Bronchus fibroblast of lung (primary cell): ENCODE measurements at places on chromosomes 5 and 9. TPM values are rescaled to one million over a fixed set of nuclear protein-coding genes. Genes with fewer than 3 reads are reported as not detected.

ADGRV1 gene
- total RNA-seq, result 0.17 TPM in 1 of 2 replicates, not detected in the other

CD274 gene
- total RNA-seq, result 2.5 and 2.9 TPM in 2 replicates

PNPLA7 gene
- total RNA-seq, result under 0.01 and 0.50 TPM in 2 replicates

IFNA8 gene
- not detected in 2 replicates for total RNA-seq

NTRK2 gene
- total RNA-seq, result under 0.01 TPM in 1 of 2 replicates, not detected in the other

PDE6A gene
- not detected in 2 replicates for total RNA-seq

MARCOL gene
- not detected in 2 replicates for total RNA-seq

PCDHGA7 gene
- total RNA-seq, result 0.50 and 0.89 TPM in 2 replicates

TMEM38B gene
- 5.1 and 5.9 TPM in 2 replicates for total RNA-seq

CDX1 gene
- total RNA-seq, result not detected in 2 replicates

KIF4B gene
- total RNA-seq, result not detected in 2 replicates

ADGRD2 gene
- total RNA-seq, result not detected in 2 replicates

LCN9 gene
- not detected in 2 replicates for total RNA-seq

SPINK13 gene
- not detected in 2 replicates for total RNA-seq

SPINK7 gene
- not detected in 2 replicates for total RNA-seq

FOXD4L5 gene
- total RNA-seq, result not detected in 2 replicates

VPS13A gene
- total RNA-seq, result 4.6 and 6.1 TPM in 2 replicates

PCDHGA12 gene
- 7.7 and 8.4 TPM in 2 replicates for total RNA-seq

TRPM3 gene
- total RNA-seq, result under 0.01 TPM in 1 of 2 replicates, not detected in the other

FRMPD1 gene
- not detected in 2 replicates for total RNA-seq

ADAMTSL1 gene
- 35.8 and 39.1 TPM in 2 replicates for total RNA-seq

PCDHGA1 gene
- total RNA-seq, result under 0.01 and 0.15 TPM in 2 replicates

PCA3 gene
- not detected in 2 replicates for total RNA-seq

PRDM9 gene
- total RNA-seq, result not detected in 2 replicates

GHR gene
- 1.0 and 1.3 TPM in 2 replicates for total RNA-seq

DND1 gene
- total RNA-seq, result 0.15 and 0.67 TPM in 2 replicates

CARTPT gene
- total RNA-seq, result not detected in 2 replicates

F2RL2 gene
- 8.3 and 9.1 TPM in 2 replicates for total RNA-seq

IRX2 gene
- total RNA-seq, result 1.8 and 2.2 TPM in 2 replicates

SLC23A1 gene
- total RNA-seq, result not detected in 2 replicates

ANKDD1B gene
- 0.15 TPM in 1 of 2 replicates, not detected in the other for total RNA-seq

PCDHGA6 gene
- 0.67 and 1.0 TPM in 2 replicates for total RNA-seq

PCDHGA11 gene
- 10.9 and 11.6 TPM in 2 replicates for total RNA-seq

FGFR4 gene
- 8.8 and 9.1 TPM in 2 replicates for total RNA-seq
